ENCODE measurements at places on chromosomes 7 and 10.

- DNase-seq = no peak
These were observed 27.5 kb downstream of the AP3M1 start for GRCh38 chr10:74123081-74123480.

DNA sequence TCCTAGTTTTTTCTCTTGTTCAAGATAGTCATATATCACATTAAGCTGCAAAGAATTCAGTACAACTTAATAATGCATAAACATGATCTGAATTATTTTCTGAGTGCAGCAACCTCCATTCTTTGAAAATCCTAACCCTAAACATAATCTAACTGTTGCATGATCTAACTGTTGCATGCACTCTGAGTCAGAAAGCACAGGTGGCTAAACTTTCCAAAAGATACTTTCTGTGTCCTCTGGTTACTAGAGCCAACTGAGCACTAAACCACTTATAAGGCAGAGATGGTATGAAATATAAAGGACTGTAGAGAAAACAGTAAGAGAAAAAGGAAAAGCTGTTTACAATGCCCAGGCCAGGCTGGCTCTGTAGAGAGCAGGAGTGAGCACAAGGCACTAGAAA lies 23.0 kb upstream of the FAM133B start:
- no peak for DNase-seq

GRCh38 chr10:127976286-127976685 lies 69.4 kb downstream of the PTPRE start:
- DNase-seq = no peak

DNA sequence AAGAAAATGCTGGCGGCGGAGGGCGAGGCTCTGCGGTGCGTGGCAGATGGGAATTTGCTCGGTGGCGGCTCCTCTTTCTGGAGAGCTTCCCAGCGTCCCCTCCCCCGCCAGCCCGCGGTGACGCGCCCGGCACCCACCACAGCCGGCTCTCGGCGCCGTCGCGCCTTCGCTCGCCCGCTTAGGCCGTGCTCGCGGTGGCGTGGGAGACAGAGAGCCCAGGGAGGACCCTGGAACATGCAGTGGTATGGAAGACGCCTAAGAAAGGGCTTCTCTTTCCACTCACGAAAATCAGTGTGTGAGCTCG lies 576 bp upstream of the CSGALNACT2 start:
- DNase-seq = peak; percentile 68

GRCh38 chr10:60170250-60170649 lies 219.4 kb downstream of the ANK3 start:
- DNase-seq = no peak

DNA sequence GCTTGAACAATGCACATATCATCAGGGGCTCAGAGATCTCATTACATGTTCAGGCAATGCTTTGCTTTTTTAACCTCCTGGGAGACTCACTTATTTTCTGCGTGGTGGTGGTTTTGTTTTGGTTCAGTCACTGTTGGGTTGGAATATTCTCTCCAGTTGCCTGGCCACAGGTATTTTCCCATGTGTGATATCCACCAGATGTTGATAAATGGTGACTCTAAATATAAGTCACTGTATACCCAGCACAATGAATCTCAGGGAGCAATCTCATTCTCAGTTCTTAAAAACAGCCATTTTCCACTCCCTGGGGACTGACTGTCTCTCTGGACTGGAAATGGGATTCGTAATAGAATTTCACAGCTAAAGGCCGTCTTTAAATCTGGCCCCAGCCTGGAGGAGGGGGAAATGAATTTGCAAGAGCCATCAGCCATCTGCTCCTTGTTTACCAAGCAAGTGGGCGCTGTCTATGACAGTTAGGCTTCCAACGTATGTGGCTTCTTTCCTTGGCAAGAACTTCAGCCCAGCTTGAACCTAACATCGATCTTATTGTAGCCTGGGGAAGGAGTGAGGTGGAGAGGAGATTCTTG lies 1106.2 kb downstream of the NRG3 start:
- peak; percentile 49 for DNase-seq

DNA sequence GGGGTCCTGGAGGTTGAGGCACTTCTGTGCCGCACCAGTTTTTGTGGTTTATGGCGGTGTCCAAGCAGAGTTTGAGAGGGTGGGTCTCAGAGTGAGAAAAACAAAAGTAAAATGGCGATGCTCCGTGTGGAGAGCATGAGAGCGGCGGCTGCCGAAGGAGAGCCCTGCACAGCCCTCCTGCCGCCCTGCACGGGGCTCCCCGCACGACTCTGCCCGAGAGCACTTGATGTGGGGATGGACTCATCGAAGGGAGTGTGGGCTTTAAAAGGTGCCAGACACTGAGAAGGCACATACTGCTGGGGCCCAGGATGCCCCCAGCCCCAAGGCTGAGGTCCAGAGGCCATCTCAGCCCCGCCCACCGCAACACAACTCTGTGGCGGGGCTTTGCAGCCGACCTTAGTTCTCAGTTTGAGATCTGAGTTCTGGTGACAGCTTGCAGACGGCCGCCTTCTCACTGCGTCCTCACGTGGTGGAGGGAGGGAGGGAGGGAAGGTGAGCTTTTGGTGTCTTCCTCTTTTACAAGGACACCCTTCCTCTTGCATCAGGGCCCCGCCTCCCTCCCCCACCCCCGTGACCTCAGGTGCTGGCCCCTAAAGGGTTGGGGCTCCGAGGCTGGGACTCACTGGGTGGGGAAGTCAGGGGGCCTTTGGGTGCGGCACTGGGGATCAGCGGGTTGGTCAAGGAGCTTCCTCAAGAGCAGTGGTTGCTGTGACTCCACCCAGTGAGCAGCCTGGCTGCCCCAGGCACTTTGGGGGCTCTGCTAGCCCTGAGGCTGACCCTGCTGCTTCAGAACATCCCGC lies 69.1 kb downstream of the NKX6-2 start:
- DNase-seq = no peak

DNA sequence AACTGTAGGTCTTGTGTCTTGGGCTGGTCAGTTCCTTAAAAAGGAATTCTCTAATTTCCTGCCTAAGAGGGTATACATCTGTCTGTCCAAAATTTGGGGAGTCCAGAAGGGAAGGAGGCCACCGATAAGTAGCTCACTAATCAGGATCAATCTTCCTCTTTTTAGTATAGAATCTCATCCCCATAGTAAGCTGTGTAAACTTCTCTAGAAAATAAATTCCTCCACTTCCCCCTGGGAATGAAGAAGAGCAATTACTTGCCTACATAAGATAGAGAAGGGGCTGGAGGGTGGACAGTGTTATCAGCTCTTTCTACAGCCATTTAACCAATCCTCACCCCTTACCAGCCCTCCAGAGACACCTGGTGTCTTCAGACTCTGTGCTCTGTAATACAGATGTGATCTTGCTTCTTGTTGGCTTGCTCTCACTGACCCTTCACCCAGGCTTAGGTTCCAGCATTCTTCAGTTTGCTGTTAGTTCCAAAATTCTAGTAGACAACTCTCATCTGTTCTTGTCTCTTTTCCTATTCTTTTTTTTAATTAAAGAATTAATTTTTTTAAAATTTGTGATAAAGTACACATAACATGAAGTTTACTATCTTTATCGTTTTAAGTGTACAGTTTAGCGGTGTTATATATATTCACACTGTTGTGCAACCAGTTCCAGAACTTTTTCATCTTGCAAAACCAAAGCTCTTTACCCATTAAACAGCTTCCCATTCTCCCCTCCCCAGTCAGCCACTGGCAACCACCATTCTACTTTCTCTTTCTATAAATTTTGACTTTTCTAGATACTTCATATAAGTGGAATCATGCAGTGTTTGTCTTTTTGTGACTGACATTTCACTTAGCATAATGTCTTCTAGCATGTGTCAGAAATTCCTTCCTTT lies 6.5 kb upstream of the PRKAR2B start:
- DNase-seq = no peak

DNA sequence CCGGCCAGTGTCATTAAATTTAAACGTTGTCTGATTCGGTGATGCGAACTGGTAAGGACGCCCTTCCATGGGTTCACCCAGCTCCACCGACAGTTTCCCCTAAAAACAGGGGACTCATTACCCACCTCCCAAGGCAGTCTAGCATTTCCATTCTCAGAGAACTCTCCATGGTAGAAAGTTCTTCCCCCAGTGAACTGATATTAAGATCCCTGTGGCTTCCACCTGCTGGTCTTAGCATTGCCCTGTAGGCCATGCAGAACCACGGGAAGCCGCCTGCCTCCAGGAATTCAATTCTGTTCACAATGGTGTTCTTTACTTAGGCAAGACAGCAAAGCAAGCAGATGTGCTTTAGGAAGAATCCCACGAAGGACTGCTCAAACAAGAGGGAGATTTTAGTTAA lies 128.9 kb upstream of the NANOS1 start:
- DNase-seq = no peak

GRCh38 chr7:127954357-127954748 lies 76.9 kb downstream of the LRRC4 start:
- DNase-seq = no peak

DNA sequence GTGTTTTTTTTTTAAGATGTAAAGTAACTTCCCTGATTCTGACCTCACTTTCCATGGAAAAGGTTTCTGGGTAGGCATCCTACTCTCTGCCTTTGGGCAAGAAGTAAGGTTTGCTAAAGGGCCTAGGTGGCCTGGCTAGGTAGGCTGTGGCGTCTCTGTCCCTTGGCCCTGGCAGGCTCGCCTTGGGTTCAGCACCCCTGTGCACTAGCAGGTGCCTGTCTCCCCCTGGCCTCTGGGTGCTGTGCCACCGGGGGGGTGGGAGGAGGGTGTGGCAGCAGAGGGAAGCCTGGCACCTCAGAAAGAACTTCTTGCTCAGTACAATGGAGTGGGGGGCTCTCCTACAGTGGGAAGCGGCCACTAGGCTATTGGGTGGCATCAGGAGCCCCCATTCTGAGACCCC lies 14.0 kb downstream of the TECPR1 start:
- DNase-seq = no peak

DNA sequence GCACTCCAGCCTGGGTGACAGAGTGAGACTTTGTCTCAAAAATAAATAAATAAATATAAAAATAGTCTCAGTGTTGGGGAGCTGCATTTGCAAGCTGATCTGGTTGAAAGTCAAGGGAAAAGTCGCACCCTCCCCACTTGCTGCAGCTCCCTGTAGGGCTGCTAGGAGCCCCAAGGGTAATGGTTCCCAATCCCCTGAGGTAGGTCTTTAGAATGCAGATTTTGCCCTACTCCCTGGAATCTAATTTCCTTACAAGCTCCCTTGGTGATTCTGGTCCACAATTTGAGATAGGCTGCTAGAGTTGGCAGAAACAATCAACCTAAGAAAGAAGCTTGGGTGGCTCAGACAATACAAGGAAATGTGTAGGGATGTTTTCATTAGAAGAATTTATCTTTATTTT lies 232.5 kb upstream of the YAE1 start:
- DNase-seq = no peak

DNA sequence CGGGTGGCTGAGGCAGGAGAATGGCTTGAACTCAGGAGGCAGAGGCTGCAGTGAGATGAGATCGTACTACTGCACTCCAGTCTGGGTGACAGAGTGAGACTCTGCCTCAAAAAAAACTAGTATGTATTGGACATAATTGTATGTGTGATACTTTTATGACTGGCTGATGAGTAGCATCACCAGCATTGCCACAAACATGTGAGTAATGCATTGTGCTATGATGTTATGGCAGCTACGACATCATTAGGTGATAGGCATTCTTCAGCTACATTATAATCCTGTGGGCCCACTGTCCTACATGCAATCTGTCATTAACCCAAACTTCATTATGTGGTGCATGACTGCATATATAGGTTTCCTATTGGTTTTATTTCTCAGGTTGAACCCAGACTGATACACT lies 352.4 kb downstream of the GALNT17 start:
- DNase-seq = no peak

DNA sequence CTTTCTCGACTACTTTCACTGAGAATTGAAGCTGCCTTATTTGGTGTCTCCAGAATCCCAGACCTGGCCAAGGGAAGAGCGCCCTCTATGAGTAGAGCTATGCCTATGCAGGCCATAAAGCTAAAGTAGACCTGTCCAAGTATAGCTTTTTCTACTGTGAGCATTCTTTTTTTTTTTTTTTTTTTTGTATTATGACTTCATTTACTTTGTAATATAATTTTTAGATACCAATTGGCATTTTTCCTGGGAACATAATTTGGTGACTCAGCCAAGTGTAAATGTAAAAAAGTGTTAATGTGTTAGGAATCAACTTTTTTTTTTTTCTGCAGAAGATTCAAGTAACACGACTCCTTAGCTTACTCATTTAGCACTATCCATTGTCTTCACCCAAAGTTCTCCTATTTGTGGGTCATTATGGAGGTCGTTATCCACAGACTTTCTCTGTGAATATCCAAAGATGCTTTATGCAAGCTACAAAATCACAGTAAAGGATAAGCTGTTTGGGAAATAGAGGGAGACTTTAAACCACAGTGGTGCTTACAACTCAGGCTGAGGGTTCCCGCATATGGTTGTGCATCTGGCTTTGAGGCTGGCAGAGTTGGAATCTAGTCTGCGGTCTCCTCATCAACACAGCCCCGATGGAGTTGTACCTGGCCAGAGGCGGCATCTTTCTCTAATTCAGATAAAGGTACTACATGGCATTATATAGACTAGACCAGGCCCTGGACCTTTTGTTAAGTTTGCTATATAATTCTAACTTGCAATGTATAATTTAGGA lies 1040.2 kb upstream of the SORCS1 start:
- DNase-seq = peak; percentile 57

GRCh38 chr10:27723436-27723835 lies 22.2 kb downstream of the MKX start:
- DNase-seq = no peak

- no peak for DNase-seq
These were observed 48.1 kb downstream of the SAMD8 start for GRCh38 chr10:75159519-75159918.

GRCh38 chr7:130818056-130818455 lies 84.0 kb upstream of the KLF14 start:
- no peak for DNase-seq

GRCh38 chr10:87650838-87651589 lies 8.7 kb upstream of the PAPSS2 start:
- DNase-seq = no peak

DNA sequence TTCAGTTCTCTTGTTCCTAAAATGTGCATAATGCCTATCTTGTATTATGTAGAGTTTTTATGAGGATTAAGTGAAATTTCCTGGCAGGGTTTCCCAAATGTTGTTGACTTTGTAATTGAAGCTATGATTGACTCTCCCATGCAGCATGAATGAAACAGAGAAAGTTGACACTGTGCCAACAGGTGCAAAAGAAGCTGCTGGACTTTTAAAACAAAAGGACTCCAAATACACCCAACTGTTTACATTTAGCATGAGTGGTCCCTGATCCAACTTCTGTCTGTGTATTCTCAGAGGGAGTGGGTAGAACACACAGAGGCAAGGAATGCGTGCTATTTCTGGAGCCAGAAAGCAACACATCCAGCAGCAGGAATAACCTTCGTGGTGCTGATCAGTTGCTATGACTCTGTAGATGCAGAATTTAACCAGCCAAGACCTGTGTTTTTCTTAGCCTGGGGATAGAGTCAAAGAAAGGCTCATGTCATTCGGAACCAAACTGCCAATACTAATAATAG lies 14.4 kb upstream of the RBM20 start:
- peak; percentile 49 for DNase-seq

Data from spinal cord (tissue), 10 donors.